ENCODE measurements at places on chromosomes 2 and 18.

DNA sequence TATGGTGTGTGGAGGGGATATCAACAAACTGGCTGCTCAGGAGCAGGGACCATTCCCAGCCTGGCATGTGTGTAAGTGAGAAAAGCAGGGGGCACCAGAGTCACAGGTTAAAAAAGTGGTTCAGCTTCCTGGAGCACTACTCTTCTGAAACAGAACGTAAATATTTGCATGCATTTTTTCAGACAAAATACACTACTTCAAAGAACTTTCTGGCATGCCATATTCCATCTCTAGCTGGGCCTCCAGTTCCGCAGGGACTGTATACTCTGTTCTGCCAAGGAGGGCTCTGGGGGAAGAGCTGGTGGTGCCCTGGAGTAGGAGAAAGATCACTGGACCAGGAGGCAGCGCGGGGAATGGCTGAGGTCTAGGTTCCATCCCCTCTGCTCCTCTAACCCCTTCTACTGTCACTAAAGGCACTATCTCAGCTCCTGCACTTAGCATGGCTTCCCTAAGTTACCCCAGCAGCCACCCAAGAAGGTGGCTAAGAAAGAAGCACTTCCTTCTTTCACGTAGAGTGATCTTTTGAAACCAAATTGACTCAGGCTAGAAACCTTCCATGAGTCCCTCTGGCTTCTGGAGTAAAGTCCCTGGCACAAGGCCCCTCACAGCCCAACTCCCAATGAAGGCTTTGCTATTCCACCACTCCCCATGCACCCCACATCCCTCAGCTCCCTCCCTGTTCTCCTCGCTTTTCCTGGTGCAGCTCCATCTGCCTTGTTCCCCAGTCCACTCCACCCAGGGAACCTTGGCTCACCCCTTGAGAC lies 57.6 kb upstream of the CABLES1 start:
- DNase-seq = no peak

- DNase-seq = no peak
Observed at GRCh38 chr2:105773568-105773967, 28.9 kb downstream of the NCK2 start.

DNA sequence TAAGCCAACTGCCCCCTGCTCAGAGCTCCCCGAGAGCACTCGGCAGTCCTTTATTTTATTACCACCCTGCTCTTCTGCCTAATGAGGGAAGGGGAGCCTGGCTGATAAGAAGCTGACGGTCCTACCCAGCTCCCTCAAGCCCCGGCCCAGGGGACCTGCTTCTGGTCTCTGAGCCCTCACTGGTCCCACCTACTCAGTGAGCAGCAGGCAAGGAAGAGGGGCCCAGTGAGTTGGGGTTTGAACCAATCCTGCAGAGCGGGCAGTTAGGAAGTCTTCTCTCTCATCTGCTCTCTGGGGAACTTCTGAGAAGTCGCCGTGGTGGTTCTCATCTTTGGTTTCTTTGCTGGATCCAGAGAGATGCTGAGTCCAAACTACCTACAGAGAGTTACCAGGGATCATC lies 218.9 kb downstream of the NDUFA10 start:
- DNase-seq = no peak

GRCh38 chr2:144426981-144427479 lies 92.9 kb downstream of the ZEB2 start:
- DNase-seq = no peak

GRCh38 chr2:190882856-190883582 lies 2.4 kb downstream of the GLS start:
- DNase-seq = no peak

DNA sequence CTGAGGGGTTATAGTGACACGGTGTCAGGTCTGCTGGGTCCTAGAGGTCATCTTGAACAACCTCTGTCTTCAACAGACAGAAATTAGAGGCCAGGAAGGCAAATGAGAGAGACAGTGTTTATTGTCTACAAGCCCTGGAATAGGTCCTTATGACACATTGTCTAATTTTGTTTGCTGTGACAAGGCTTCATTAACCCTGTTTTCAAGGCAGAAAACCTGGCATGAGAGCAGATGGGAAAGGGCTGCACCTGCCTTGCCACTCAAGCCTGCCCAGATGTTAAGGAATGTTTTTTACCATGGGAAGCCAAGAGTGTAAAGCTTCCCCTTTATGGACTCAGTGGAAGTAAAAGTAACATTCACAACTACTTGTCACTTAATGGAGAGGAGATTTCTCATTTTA lies 275.3 kb downstream of the KCNS3 start:
- no peak for DNase-seq

- no peak for DNase-seq
Observed at GRCh38 chr18:79693561-79694205, 14.1 kb downstream of the CTDP1 start.

- DNase-seq = no peak
Observed at GRCh38 chr2:217995731-217996231, 7.0 kb downstream of the TNS1 start.

DNA sequence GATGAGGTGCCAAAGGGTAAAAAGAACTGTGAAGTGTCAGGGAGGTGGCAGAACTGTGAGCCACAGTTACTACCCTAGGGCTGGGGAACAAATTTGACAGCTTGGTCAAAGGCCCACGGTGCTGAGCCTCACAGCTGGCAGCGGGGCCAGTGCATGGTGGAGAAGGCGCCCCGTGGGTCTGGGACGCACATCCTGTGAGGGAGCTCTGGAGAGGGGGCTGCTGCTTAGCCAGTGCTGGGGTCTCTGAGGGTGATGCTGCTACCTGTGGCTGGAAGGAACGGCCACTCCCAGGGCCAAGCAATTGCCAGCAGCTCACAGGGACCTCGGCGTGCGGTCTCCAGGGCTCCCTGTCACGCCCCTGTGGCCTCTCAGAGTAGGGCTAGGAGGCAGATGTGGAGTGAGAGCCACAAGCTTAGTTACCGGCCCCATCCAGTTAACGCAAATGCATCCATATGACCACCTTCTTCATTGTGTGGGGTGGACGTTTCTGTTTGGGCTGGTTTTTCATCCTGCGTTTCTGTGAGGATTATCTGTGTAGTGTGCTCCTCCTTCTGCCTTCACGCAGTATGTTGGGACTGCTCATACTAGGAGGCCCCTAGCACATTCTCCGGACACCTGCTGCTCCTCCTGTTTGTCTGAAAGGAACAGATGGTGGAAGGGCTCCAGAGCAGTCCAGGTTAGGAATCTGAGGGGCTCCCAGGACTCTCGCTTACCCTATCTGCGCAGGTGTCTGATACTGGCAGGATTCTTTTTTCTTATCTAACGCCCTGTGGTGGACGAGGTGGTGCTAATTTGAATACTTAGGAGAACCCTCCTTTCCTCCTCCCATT lies 26.0 kb downstream of the STK25 start:
- DNase-seq = no peak

- no peak for DNase-seq
Observed at GRCh38 chr2:229642371-229642770, 72.0 kb downstream of the DNER start.

Measured in NCI-H2171 (cell line).